ENCODE measurements at places on chromosomes 12 and 14.

DNA sequence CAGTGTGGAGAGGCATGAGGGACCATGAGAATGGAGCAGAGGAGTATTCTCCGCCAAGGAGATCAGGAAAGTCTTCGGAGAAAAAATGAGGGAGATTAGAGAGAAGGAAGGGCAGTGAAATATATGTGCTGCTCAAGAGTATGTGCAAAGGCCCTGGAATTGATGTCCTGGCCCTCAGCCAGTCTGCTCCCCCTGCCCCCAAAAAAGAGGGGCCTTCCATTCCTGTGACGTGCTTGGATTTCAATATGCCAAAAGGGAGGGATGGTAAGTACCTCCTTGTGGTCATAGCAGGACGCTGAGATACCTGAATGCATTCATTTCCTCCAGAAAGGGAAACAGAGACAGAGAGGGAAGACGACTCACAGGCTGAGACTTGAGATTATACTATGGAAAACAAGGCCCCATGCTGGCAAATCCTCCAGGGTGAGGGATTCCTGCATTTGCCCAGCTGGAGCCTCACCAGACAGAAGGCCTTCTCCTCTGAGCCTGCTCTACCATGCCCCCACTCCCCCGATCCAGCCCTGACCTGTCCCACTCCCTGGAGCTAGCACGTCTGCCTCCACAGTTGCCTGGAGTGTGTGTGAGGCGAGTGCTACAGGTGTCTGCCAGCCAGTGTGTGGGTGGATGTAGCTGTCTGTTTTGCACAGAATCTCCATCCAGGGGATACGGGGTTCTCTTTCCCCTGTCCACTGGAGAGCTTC, 3.9 kb upstream of the RARG start:
- DNase-seq, result no peak

- DNase-seq, result no peak
Observed at GRCh38 chr12:107547389-107547788, 138.2 kb upstream of the PWP1 start.

GRCh38 chr12:56631790-56632700, 1.9 kb upstream of the BAZ2A start:
- peak; percentile 51 for DNase-seq

DNA sequence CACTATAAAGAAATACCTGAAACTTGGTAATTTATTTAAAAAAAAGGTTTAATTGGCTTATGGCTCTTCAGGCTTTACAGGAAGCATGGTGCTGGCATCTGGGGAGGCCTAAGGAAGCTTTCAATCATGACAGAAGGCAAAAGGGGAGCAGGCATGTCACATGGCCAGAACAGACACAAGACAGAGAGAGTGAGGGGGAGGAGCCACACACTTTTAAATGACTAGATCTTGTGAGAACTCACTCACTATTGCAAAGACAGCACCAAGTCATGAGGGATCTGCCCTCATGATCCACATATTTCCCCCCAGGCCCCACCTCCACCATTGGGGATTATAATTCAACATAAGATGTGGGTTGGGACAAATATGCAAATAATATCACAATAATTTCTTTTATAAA, 355.6 kb downstream of the DAD1 start:
- DNase-seq, result no peak

DNA sequence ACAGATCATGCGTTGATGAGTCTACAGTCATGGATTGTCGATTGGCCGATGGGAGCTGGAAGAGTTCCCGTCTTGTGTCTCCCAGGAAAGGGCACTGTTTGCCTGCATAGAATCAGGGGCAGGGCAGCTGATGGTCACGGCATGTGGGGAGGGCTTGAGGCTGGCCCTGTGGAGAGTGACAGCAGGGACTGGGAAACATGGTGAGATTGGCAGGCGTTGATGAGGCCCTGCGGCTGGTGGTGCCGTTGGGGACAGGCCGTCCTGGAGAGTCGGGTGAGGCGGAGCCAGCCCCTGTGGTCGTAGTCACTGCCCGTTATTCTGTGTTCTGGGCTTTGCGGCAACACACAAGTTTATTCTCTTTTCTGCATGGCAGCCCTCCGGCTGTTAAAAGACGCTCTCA, 52.9 kb downstream of the TECPR2 start:
- no peak for DNase-seq

DNA sequence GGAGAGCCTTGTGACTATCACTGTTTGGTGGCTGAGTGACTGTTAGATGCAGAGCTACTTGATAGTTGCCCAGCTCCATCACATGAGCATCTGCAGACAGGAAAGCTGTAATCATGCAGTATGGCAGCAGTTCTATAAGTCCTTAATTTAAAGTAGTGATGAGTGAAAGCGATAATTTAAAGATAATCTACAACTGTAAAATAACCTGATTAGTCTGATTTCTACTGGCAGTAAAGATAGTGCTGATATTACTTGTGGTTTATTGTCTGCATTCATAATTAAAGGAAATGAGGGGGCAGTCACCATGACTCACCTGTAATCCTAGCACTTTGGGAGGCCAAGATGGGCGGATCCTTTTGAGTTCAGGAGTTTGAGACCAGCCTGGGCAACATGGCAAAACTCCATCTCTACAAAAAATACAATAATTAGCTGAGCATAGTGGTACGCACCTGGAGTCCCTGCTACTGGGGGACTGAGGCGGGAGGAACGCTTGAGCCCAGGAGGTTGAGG, 41.2 kb upstream of the PLEKHD1 start:
- no peak for DNase-seq

DNA sequence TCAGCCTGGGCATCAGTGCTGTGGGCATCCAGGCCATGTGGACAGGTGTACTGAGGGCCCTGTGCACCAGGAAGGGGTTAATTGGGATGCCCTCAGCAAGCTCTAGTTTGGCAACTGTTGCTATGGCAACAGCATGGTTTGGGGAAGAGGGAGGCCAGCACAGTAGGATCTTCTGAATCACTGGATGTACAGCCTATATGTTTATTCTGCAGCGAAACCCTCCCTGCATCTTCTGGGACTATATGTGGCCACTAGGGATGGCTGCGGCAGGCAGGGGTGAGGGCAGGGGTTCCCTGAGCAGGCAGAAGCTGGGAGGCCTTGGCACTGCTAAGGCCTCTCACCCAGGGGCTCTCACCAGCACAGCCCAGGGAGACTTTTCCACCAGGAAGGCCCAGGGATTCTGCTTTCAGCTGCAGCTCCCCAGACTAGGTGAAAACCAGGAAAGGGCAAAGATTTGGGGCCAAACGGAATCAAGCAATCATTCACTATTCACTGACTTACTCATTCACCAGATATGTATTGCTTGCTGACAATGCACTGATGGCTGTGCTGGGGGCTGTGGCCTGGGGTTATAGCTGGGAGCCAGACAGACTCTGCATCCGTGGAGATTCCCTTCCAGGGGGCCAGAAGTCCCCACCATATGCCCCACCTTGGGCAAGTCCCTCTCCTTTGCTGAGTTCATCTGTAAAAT, 42.8 kb downstream of the IRF2BPL start:
- DNase-seq, result no peak

DNA sequence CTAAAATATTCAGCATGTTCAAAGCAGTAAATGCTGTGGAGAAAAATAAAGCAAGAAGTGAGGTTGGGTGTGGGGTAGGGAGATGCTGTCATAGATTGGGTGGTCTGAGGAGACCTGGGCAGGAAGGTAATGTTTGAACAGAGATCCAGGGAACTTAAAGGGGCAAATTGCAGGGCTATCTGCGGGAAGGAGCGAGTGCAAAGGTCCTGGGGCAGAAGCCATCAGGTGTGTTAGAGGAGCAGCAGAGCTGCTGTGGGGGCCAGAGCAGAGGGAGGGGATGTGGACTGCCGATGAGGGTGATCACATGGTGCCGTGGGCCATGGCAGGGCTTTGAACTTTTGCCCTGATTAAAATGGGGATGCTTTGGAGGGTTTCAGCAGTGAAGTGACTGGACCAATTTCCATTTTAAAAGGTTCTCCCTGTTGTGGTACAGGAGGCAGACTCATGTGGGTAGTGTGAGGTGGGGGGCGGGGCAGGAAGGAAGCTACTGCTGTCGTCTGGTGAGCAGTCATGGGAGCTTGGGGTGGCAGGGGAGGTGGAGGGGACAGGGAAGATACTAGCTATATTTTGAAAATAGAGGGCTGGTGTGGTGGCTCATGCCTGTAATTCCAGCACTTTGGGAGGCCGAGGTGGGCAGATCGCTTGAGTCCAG, 145.0 kb downstream of the AACS start:
- no peak for DNase-seq

GRCh38 chr12:62724947-62725451, 210.0 kb downstream of the PPM1H start:
- DNase-seq, result no peak

GRCh38 chr14:52006361-52006760, 17.0 kb downstream of the RTRAF start:
- no peak for DNase-seq

- DNase-seq, result no peak
Observed at GRCh38 chr12:24066865-24067264, 117.4 kb upstream of the SOX5 start.

GRCh38 chr12:94123127-94123526, 25.2 kb upstream of the PLXNC1 start:
- no peak for DNase-seq

- DNase-seq, result no peak
Observed at GRCh38 chr12:91219511-91219910, 36.9 kb upstream of the DCN start.

DNA sequence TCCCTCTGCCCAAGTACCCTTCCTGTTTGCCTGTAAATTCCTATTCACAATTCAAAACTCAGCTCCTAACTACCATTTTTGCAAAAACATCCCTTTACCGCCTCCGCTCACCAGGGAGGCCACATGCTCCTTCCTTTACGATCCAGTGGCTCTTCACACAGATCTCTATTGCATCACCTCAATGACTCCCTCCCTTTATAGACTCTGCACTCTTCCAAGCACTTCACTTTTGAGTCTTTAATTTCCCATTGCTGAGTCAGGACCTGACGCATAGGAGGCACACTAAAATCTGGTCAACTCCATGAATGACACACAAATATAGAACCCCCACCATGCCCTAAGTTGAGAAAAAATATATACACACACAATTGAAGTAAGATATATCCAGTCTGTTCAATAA, 45.9 kb downstream of the PPP1R13B start:
- no peak for DNase-seq

- DNase-seq, result no peak
Observed at GRCh38 chr12:25074113-25074512, 120.8 kb downstream of the DNAI7 start.

GRCh38 chr14:91888641-91889476, 21.5 kb upstream of the TC2N start:
- DNase-seq, result no peak

DNA sequence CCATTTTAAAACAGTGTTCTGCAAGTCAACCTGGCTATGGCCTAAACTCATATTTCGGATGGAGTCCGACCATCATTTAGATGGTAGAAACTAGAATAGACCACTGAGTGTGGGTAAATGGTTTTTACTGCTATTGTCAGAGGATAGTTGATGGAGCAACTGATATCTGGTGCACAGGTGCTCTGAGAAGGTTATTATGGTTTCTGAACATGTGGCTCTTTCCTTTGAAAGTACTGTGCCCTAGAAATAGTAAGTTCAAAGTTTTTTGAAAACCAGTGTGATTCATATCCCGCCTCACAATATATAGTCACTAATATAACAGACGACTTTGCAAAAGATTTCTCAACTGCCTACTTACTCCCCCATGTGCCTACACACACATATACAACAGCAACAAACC, 64.4 kb upstream of the BTG1 start:
- no peak for DNase-seq

GRCh38 chr12:56021889-56022497, 1.1 kb downstream of the IKZF4 start:
- DNase-seq, result no peak

- no peak for DNase-seq
Observed at GRCh38 chr14:76939015-76939742, 89.3 kb downstream of the IRF2BPL start.

DNA sequence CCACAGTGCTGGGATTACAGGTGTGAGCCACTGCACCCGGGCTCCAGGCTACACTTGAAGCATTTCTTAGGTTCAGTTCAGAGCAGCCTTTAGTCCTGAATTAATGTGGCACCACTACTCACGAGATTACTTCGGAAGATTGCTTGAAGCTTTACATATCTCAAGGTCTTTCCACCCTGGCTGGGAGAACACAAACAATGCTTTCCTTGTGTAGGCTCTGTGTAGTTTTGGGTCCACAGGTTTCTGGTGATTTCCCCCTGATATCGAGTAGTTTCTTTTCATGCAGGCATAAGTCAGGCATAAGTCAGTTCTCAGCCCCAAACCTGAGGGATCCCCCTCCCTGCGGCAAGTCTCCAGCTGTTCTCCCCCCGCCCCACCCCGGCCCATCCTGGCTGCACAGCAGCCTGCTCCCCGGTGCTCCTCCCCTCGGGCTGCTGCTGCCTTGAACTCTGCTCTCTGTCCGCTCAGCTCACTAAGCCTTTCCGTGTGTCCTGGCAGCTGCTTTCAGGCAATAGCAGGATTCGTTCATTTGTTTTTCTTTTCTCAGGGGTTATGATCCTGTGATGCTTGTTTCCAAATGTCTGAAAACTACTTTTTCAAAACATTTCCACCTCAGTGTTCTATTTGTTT, 417.7 kb downstream of the TMEM121 start:
- DNase-seq, result no peak

GRCh38 chr14:55710506-55711041, 130.6 kb downstream of the KTN1 start:
- no peak for DNase-seq

- DNase-seq, result no peak
Observed at GRCh38 chr14:58898655-58899316, 261.0 kb downstream of the DACT1 start.

DNA sequence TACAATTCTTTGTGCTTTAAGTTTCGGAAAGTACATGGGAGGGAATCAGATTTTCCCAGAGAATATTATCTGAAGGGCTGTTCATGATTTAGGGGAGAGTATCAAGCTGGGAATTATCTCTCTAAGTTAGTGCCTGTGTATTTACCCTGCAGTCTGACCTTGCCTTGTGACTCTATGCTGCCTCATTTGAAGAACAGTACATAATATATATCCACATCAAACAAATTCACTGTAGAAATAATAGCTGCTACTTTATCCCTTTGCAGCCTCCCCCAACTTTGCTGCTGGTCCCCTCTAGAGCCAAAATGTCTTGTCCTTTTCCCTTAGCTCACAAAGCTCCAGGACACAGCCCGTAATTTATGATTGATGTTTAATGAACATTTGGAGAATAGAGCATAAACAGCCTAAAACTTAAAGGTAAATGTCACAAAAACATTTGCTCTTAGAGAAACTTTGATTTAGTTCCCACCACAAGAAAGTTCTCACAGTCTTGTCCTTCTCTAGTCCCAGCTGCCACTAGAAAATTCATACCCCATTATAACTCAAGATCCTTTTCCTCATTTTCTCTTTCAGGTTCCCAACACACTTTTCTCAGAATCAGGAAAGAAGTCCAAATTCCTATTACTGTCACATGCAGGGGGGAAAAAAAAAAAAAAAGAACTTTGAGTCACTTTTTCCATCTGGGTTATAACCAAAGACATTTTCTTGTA, 1009.6 kb downstream of the FLRT2 start:
- DNase-seq, result no peak

DNA sequence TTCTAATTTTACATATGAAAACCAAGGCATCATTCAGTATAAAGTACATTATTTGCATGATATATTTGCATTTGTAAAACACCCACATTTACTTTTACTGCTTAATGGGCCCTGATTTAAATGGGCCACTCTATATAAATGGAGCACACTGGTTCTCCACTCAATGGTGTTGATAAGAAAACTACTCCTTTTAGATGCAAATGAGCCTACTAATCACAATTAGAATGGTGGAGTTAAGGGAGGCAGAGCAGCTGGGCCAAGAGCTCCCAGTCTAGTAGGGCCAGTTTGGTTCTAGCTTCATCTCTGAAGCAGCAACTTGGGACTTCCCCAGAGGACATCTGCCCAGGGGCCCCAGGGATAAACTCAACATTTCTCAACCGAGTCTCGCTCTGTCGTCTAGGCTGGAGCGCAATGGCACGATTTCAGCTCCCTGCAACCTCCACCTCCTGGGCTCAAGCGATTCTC, 120.7 kb downstream of the FOXN3 start:
- no peak for DNase-seq
